BE2C (cell line): ENCODE measurements at places on chromosomes 11 and 22.

DNA sequence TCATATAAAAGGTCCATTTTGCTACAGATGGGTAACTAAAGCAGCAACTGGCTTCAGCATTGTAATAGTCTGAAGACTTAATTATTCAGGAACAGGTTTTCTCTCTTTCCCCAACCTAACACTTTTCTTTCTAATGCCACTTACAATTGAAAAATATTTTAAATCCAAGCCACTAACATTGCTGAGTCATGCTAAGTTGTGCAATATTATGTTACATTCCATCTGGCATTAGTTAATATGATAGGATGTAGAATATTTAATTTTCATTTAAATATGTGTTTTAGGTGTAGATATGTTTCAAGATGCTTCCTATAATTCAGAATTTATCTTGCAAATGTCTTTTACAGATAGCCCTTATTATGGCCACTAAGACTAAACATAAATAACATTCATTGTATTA lies 98.6 kb downstream of the KIF18A start:
- no peak for DNase-seq

- no peak for DNase-seq
These were observed 9.9 kb upstream of the MICALL1 start for GRCh38 chr22:37896181-37896592.

GRCh38 chr11:118623269-118623655 lies 15.8 kb downstream of the PHLDB1 start:
- DNase-seq, result peak; percentile 88

DNA sequence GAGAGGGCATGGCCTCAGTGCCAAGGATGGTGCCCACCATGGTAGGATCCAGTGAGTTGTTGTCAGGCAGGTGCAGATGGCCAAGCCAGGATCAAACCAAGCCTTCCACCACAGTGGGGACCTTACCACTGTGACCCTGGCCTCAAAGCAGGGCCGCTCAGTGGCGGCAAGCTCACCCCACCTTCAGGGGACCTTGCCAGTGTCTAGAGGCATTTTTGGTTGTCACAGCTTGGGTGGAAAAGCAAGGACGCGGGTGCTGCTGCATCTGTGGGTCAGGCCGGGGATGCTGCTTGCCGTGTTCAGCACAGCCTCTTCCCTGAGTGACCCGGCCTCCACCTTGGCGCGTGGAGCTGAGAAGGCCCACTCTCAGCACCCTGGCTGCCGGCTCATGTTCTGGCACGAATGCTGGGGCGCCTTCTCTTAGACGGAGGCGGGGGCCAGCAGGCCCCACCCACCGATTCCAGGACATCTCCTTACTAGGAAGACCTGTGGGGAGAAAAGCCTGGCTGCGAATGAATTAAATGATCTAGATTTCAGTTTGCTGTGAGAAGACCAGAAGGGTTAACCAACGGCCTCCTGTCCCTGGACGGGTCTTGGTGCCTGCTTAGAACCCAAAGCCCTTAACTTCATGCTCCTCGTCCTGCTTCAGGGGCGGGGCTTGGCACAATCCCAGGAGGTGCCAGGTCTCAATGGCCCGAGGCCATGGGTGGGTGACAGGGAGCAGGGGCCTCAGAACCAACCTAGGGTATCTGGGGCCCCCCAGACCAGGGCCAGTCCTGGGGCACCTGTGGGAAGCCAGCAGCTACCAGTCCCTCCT lies 18.9 kb downstream of the TRMU start:
- DNase-seq, result no peak

DNA sequence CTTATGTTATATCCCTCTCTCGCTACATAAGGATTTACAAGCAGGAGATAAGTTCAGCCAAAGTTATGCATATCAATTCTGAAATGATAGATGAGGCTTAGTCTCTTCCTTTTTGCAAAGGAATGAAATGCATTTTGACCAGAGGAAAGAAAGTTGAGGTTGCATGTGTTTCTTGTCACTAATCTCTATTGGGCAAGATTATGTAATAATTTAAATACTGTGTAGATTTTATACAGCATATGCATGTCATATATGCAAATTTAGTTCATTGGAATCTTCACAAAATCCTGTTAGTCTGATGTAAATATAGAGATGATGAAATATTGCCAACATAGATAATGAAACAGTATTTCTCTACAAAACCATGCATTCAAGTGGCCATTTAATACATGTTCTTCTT lies 858.7 kb upstream of the RAG2 start:
- DNase-seq, result no peak

- DNase-seq, result no peak
These were observed 14.1 kb downstream of the PTPRJ start for GRCh38 chr11:47994417-47994816.

DNA sequence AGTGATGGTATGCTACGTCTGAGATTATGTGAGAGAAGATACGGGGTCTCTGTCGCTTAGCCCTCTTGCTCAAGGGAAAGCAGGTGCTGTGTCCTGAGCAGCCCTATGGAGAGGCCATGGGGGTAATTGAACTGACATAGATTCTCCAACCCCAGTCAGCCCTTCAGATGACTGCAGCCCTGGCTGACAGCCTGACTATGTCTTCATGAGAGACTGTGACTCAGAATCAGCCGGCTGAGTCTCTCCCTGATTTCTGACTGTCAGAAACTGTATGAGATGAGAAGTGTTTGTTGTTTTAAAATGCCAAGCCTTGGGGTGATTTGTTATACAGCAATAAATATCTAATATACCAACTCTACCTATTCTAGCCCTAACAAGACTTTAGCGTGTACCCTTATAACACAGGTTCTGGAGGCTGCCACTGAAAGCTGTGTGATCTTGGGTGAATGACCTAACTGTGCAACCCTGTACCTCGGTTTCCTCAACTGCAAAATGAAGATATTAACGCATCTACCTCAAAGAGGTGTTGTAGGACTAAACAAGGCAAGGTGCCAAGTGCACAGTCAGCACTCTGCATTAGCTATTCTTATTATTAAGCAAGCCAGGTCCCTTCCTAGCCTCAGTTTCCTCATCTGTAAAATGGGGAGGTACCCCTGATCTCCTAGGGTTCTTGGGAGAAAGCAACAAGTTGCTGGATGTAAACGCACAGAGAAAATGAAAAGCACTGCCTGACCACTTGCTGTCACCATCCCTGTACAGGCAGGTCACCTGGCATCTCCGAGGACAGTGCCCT lies 24.9 kb downstream of the SLC43A1 start:
- no peak for DNase-seq

DNA sequence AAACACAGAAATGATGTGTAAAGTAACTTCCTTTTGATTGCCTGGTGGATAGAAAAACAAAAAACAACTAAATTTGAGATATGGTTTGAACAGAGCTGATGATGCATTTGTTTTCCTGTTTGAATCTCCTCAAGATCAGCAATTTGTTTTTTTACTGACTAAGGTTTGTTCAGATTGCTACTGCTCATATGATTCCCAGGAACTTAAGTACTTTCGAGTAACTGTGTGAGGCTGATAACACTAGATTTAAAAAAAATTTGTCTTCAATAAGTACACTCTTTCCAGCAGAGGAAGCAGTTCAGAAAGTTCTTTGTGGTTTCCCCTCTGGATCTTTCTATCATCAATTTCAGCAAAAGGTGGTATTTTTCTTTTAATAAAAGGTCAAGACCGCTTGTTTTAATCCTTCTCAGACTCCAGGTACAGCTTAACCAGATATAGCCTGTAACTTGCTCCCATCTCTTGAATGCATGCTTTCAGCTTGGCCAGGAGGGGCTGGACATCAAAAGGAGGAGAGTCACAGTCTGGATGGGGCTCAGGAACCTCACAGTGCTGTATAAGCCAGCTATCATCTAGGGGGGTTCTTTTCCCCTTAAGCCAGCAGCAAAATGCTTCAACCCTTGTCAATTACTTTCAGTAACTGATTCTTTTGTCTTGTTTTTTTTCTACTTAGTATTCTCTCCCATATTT lies 12.3 kb upstream of the MS4A6E start:
- DNase-seq, result no peak

- no peak for DNase-seq
These were observed 60.5 kb downstream of the LIF start for GRCh38 chr22:30186041-30186440.

- DNase-seq, result peak; percentile 46
These were observed 2.3 kb upstream of the ALKBH8 start for GRCh38 chr11:107567739-107568335.

DNA sequence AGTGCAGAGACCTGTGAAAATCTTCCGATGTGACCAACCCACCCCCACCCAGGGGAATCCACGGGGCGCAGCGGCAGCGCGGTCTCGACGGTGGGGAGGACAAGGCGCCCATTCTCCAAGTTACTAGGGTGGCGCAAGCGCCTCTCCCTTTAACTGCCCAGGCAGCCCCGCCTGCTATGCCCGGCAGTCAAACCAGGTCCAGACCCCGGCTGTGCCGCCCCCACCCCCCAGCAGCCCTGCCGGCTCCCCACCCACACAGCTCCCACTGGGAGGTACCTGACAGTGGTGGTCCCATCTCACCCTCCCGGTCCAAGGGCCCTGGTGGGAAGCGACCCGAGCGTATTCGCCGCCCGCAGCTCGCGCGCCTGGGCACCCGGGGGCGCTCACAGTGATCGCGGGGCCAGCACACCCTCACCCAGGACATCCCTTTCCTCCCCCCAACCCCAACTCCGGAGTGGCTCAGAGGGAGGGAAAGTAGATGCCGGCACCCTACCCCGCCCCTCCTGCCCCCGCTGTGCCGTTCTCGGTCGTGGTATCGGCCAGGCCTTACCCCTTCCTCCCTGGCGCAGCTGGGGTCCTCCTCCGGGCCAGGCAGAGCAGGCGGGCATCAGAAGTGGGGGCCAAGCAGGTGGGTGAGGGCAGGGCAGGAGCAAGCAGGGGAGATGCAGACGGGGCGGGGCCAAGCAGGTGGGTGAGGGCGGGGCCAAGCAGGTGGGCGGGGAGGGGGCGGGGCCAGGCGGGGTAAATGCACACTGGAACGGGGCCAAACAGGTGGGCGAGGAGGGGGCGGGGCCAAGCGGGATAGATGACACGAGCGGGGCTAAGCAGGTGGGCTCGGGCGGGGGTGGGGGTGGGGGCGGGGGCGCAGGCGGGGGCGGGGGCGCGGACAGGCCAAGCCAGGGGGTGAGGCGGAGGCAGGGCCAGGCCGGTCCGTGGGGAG lies at the start of gene TRPM5:
Gene TRPM5, minus strand, starts transcription at position 634 of the 940 bp plus-strand sequence. CDS start 21,478 bp downstream, outside the sequence.
- DNase-seq, result no peak

DNA sequence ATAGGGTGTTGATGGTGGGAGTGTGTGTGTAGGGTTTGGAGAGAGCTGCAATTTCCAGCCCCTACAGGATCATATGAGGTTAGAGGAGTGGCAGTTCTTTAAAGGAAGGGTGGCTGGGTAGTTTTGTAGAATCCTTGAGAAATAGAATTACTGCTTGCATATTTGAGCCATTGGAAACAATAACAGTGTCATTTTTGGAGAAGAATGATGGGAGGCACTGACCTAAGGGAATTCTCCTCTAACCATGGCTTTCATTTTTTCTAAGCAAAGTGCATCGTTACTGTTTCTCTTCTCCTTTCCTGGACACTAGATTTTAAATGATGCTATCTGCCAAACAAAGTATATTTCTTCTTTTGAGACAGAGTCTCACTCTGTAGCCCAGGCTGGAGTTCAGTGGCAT lies 66.9 kb upstream of the RRM1 start:
- no peak for DNase-seq

DNA sequence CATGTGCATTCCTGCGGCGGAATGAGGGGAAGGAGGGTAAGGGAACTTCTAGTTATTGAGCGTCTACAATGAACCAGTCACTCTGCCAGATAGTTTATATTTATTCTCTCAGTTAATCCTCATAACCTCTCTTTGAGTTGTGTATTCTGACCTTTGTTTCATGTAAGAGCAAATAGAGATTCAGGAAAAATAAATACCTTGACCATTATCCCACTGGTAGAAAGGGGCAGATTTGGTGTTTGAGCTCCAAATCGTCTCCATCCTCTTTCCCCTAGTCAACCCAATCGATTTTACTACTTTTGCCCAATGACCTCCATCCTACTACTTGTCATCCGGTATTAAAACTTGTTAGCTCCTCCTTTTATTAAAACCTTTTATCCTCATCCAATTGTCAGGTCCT lies 157.1 kb upstream of the SESN3 start:
- DNase-seq, result no peak

GRCh38 chr11:79244798-79245197 lies 196.0 kb downstream of the TENM4 start:
- no peak for DNase-seq

DNA sequence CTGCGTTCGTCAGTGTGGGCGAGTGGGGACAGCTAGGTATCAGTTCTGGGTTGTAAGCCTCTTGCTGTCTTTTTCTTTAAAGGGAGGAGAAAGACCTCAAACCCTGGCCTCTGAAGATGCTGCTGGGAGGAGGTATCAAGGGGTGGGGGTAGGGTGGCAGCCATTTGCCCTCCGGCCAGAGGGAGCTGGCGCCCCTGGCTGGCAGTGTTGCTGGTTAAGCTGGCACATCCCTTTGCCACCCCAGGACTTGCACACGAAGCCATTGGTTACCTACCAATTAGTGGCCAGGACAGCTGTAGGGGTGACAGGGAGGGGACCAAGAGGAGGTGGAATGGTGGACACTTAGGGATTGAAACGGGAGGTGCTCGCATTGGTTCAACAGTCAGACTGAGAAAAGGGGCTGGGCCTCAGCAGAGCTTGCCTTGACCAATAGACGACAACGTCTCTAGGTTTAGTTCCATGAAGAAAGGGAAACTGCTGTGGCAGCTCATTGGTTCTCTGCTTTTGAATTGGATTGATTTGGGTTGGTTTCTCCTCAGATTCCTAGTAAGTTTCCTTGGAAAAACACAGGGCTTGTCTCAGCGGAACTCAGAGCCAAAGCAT lies 77.9 kb downstream of the ST3GAL4 start:
- no peak for DNase-seq

DNA sequence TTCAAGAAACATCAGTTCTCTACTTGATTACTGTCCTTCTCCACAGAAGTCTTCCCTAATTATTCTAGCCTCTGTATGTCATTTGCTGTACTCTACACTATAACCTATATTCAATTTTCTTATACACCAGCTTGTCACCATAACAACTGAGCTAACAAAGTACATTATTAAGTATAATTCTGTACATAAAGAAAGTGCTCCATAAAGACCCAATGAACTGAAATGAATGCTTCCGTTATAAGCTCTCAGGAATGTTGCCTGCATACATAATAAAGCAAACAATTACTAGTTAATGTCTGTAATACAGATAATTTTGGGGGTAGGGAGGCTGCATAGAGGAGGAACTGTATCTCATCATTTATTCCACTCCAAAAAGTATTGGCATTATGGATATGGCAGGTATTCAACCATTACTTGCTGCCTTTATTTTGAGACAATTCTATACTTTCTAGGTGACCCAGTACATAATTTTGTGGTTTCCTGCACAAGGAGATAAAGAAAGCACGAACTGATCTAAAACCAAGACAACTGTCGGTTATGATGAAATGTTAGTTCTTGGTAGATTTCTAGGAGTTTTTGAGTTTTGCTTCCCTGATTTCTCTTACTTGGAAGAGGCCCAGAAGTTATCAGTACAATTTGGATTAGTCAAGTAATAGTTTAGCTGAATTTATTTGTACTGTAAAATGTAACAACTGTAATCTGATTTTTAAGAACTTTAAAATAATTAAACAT lies 202.5 kb downstream of the SBF2 start:
- no peak for DNase-seq

- DNase-seq, result no peak
These were observed 409.5 kb upstream of the SYN3 start for GRCh38 chr22:33467620-33468095.

- peak; percentile 77 for DNase-seq
These were observed 14.6 kb downstream of the DKK3 start for GRCh38 chr11:11993839-11994238.

- DNase-seq, result no peak
These were observed 10.3 kb downstream of the OR10D3 start for GRCh38 chr11:124193221-124194010.
